ENCODE measurements at places on chromosomes 11 and 22.

GRCh38 chr22:19998232-19998951 lies 18.2 kb downstream of the ARVCF start:
- no peak for DNase-seq

- DNase-seq, result no peak
Measured at GRCh38 chr11:73520353-73521061, 77.4 kb downstream of the FAM168A start.

GRCh38 chr11:116390963-116391362 lies 381.8 kb downstream of the BUD13 start:
- DNase-seq, result no peak

- no peak for DNase-seq
Measured at GRCh38 chr11:103903621-103904323, 132.7 kb upstream of the DDI1 start.

DNA sequence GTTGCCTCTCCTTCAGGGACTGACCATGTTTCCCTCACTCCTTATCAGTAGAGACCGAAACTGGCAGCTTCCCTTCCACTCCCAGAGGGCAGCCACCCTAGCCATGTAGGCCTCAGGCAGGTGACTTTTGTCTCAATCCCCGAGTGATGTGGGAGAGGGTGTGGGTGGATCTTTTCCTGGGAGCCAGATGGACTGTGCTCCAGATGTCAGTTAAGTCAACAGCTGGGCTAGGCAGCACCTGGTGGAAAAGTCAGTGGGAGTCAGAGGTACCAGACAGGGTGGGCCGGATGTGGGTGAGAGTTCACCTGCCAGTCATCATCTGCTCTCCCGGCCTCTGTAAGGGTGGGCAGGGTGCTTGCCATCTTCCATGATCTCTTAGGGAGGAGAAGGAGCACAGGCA lies 1.9 kb downstream of the BANF1 start:
- no peak for DNase-seq

GRCh38 chr11:73969991-73970800 lies 12.4 kb downstream of the UCP2 start:
- no peak for DNase-seq

DNA sequence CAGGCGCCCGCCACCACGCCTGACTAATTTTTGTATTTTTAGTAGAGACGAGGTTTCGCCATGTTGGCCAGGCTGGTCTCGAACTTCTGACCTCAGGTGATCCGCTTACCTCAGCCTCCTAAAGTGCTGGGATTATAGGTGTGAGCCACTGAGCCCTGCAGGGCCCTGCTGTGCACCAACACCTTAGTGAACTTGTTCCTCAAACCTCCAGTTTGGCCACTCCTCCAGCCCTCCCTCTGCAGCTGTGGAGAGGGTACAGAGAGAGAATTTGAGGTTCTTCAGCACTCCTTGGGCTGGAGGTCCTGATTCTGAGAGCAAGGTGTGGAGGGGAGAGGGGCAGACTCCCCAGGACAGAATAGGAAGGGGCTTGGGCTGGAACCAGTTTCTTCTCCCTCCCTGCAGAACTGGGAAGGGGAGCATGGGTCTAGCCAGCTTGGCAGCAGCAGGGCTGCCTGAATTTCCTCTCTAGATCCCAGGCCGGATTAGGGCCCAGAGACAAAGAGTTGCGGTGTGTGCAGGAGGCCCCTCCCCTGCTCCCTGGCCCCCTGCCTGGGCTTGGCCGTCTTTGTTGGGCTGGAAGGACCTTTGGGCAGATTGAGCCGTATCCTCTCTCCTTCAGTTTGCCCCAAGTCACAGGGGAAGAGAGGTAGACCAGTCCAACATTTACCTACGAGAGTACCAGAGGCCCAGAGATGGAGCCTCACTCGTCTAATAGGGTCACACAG lies 2.3 kb upstream of the PEX16 start:
- no peak for DNase-seq

DNA sequence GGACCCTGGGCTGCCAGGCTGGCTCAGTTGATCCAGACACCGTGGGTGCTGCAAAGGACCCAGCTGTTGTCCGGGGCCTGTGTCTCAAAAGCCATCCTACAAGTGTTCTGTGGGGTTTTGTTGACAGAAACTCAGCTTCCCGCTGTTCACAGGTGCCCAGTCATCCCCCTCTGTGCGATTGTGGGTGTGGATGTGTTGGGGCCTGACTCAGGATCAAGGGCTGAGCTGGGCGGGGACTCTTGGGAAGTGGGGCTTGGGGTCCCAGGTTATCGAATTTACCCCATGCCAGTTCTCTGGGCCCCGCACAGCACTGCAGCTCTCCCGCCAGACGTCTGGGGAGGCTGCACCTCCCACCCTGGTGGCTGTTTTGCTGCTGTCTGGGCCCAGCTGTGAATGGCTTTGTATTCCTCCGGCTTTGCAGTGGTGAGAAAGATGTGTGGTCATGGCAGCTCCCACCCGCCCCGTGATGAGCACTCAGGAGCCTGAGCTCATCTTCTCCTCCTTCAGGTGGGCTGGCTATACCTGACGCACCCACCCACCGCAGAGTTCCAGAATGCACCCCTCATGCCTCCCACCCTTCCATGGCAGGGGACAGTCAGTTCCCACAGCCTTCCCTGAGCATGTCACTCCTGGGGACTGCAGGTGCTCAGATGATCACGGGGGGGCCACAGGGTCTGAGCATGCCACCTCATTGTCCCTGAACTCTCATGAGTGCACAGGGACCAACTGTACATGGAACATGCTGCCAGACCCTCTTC lies 3.6 kb upstream of the AP2A2 start:
- DNase-seq, result no peak

DNA sequence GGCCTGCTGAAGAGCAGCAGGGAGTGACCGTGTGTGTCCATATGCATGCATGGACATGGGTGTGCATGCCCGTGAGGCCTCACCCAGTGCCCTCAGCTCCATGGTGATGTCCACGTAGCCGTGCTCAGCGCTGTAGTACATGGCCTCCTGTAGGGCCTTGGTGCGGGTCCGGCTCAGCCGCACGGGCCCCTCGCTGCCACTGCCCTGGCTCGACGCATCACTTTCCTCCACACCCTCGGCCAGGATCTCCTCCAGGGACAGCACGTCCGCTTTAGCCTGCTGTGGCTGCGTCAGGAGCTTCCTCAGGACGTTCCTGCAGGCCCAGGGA lies 57.0 kb downstream of the NAT10 start:
- no peak for DNase-seq

GRCh38 chr11:133844217-133844616 lies 1.1 kb downstream of the SPATA19 start:
- no peak for DNase-seq

DNA sequence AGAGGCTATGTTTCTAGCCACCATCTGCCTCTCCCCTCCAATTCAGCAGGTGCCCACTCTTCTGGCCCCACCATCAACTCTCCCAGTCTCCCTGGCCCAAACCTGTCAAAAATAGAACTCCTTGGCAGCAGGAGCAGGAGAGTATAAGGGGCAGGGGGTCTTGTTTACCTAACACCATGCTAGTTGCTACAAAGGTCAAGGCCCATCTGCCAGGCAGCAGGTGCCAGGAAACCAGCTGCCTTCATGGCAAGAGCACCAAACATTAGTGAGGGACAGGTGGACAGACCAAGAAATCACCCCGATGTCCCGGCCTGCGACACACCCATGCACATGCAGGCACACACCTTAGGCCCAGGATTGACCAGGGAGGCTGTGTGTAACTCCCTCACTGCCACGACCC lies 387.9 kb downstream of the BUD13 start:
- no peak for DNase-seq

GRCh38 chr22:25156736-25157135 lies 42.9 kb upstream of the CRYBB3 start:
- DNase-seq, result no peak

- DNase-seq, result peak; percentile 56
Measured at GRCh38 chr22:30056015-30056414, 24.2 kb upstream of the HORMAD2 start.

- DNase-seq, result peak; percentile 76
Measured at GRCh38 chr11:68370211-68371111, 58.1 kb downstream of the LRP5 start.

DNA sequence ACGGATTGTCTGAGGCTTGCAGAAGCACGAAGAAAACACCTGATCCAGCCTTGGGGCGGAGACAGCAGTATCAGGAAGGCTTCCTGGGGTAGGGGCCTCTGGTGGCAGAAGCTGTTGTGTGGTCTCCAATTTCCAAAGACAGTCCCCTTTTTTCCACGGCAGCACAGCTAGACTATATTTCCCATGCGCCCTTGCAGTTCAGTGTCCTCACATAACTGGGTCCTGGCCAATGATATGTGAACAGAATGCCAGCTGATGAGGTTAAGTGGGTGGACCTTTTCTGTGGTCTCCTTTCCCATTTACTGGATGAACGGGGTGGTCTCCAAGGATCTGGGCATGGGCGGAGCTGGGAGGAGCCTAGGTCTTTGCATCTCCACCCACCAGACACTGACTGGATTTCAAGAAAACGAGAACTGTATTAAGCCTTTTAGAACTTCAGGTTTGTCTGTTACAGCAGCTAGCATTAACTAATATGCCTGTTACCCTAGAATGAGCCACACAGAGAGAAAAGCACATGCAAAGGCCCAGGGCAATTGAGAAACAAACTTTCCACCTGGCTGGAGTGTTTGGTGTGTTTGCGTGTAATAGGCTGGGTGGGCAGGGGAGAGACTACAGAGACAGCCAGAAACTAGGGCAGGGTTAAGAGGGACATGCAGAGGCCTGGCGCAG lies 6.2 kb downstream of the GAL3ST1 start:
- no peak for DNase-seq

GRCh38 chr11:36948460-36949127 lies 350.6 kb upstream of the RAG2 start:
- no peak for DNase-seq

GRCh38 chr11:44277196-44278090 lies 32.5 kb downstream of the ALX4 start:
- no peak for DNase-seq

- DNase-seq, result no peak
Measured at GRCh38 chr11:64248578-64248977, 1.8 kb upstream of the PPP1R14B start.

- no peak for DNase-seq
Measured at GRCh38 chr11:6611963-6612212, 128 bp downstream of the TAF10 start.

DNA sequence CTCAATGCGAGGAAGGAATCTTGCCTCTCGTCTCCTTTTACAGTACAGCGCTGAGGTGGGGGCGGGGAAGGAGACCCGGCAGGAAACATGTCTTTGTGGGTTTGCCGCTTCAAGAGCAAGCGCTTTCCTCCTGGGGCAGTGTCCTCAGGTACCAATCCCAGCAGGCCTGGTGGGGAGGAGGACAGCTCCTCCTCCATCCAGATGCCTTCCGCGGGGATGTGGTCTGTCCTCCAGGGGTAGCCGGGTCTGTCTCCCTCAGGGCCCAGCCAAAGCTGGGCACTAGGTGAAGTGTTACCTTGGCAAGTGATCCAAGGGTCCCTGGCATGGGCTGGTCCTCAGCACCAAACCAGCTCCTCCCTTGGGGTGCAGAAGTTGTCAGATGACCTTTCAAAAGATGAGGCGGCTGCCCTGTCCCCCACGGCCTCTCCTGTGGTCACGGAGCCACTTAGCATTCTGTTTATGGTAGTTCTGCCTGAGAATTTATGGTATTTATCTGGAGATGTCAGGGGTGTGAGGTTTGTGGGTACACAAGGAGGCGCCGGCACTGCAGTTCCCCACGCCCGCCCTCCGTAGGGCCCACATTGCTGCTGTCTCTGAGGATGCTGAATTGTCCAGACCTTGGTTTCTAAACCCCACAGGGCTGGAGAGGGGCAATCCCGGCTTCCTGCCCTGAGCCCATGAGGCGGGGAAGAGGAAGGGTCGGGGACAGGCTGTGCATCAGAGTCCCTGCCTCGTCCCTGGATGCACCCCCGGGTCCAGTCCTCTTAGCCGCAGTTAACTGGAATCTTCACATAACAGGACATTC lies 93.5 kb upstream of the ANO1 start:
- no peak for DNase-seq
